ENCODE measurements at places on chromosomes 1 and 21.

- DNase-seq, result no peak
Observed at GRCh38 chr21:44291936-44292811, 6.5 kb downstream of the AIRE start.

DNA sequence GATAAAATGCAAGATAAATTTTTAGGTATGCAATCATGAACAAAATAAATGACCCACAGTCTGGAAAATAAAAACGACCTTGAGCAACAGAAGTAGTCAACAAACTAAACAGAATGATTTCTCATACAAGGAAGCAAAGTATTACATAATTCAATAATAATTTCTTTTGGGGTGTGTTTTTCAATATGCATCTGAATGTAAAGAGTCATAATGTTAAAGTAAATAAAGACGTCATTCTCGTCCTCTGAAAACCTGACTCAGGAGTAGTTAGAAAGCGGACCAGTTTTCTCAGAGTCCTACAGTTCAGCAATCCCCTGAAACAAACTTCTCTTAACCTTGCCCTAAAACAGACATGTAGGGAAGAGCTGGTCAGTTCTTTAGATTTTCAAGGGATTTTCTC is 18.6 kb downstream of the CDC42BPA start:
- DNase-seq, result no peak

GRCh38 chr1:194372266-194372665 is 1185.9 kb upstream of the B3GALT2 start:
- no peak for DNase-seq

DNA sequence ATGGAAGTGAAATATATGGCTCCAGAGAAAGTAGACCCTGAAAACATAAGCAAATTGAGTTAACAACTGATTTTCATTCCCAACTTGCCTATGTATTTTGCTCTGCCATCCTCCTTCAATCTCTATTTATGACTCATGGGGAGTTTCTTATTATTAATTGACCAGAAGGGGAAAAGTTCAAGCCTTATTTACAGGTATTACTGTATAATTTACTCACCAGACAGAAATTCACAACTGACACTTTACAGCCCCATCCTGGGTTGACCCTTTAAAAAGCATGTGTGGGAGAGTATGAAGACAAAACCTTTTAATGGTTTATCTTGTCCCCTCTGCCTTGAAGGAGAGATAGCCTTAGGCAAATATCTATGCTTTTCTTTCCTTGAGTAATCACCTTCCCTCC is 39.8 kb upstream of the C1orf53 start:
- DNase-seq, result no peak

DNA sequence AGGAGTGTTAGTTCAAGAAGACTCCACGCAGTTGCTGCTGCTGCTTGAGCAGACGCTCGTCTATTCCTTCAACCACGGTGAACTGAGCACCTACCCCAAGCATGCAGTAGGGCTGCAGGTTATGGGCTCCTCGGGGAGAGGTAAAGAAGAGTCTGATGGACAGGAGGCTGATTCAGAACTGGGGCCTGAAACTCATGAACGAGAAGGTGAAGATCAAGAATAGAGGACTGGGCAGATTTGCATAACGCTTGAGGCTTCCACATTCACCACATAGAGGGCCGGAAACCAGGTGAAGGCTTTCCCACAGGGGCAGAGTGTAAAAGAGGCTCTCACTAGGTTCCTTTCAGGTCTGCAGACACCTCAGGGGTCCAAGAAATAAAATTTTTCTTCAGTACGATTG is 9.1 kb downstream of the ABCA4 start:
- no peak for DNase-seq

Measured in NCI-H1930 (cell line).